ENCODE measurements at places on chromosomes 4 and X. TPM values are rescaled to one million over a fixed set of nuclear protein-coding genes. Genes with fewer than 3 reads are reported as not detected.

Gene STPG2
- 0.24 TPM for total RNA-seq

Gene USP17L29
- total RNA-seq: not detected

Gene FOXP3
- total RNA-seq: 1.9 TPM

Gene H2BW2
- not detected for total RNA-seq

Gene ETDB
- total RNA-seq: not detected

Gene NPY5R
- total RNA-seq: 0.05 TPM

Gene CT45A3
- not detected for total RNA-seq

- DNase-seq: no peak
Observed at GRCh38 chr4:57048590-57049304, 61.4 kb downstream of the IGFBP7 start.

GRCh38 chr4:13313856-13314255 lies 170.3 kb downstream of the RAB28 start:
- no peak for DNase-seq

DNA sequence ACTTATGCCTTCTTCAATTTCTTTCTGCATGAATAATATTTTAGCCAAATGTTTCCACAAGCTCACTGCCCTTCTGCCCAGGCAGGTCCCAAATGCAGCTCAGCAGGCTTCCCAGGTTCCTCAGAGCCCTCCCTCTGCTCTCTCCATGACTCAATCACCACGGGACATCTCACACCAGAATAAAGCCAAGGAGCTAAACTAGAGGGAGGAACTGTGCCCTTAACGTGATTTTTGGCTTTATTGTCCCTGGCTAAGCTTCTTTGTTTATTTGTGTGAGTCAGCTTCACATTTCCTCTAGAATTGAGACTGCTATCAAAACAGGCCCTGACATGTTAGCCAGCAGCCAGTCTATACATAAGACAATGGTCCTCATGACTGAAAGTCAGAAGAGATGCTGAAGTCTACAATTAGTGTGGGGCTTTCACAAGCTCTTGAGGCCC lies 186.4 kb upstream of the GALNT7 start:
- no peak for DNase-seq

DNA sequence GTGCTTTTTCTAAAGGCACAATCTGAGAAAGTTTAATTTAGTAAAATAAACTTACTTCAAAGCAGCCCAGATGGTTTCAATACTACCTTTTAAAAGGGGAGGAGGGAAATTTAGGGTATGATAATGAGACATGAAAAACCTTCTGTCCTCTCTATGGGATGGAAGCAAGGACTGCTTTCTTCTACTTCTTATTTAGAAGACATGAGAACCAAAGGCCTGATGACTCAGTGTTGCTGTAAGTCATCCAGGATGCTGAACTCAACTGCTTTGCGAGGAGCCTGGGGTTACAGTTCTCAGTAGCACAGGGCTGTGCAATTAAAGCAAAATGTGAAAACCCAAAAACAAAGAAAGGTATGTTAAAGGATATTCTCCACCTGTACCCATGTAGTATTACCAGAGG lies 140.8 kb upstream of the EDNRA start:
- no peak for DNase-seq

- DNase-seq: no peak
Observed at GRCh38 chrX:87805829-87806490, 288.4 kb downstream of the KLHL4 start.

GRCh38 chr4:152234571-152234970 lies 301.3 kb downstream of the FBXW7 start:
- no peak for DNase-seq

- no peak for DNase-seq
Observed at GRCh38 chr4:25937801-25938200, 23.8 kb downstream of the SMIM20 start.

DNA sequence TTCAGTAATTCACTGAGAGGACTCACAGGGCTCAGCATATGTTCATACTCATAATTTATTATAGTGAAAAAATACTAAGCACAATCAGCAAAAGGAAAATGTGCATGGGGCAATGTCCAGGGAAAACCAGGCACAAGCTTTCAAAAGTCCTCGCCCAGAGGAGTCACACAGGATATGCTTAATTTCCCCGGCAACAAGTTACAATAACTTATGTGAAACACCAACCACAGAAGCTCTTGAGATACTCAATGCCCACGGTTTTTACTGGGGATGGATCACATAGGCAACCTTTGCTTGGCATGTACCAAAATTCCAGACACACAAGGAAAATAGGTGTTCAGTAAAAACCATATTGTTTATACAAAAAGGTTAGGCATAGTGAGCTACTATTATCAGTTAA lies 38.5 kb upstream of the STPG2 start:
- no peak for DNase-seq

DNA sequence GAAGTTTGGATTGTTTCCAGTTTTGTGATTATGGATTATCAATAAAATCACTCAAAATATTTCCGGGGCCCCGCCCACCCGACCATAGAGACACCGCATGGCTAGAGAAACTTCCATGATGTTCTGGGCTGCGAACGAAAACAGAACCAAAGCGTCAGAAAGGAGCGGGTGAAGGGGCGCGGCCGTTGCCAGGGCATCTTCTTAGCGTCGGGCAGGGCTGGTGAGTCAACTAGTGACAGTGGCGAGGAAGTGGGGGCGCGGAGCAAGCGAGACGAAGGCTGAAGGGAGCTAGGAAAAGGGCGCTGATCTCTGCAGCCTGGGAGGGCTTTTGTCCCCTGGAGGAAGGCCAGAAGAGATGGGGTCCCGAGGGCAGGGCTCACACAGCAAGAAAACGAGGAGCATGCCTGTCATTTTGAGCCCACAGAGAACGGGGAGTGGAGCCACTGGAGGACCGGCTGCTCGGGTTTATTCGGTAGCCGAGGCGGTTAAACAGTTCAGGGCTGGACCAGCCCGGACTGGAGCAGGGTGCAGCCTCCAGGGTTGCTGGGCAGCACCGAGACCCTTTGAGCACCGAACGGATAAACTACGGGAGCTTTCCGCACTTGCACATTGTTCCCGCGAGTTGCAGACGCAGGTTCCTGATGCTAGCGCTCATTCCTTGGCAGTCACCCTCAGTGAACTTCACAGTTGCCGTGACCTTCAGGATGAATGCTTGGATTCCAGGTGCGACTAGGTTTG lies 298.1 kb upstream of the TRPC5 start:
- no peak for DNase-seq
